ENCODE measurements at places on chromosomes 4 and X.

GRCh38 chr4:82680834-82681233 lies 117.8 kb downstream of the SCD5 start:
- no peak for DNase-seq

GRCh38 chr4:144831971-144832370 lies 186.0 kb downstream of the HHIP start:
- no peak for DNase-seq

- no peak for DNase-seq
Measured at GRCh38 chrX:14936561-14936960, 63.3 kb downstream of the MOSPD2 start.

DNA sequence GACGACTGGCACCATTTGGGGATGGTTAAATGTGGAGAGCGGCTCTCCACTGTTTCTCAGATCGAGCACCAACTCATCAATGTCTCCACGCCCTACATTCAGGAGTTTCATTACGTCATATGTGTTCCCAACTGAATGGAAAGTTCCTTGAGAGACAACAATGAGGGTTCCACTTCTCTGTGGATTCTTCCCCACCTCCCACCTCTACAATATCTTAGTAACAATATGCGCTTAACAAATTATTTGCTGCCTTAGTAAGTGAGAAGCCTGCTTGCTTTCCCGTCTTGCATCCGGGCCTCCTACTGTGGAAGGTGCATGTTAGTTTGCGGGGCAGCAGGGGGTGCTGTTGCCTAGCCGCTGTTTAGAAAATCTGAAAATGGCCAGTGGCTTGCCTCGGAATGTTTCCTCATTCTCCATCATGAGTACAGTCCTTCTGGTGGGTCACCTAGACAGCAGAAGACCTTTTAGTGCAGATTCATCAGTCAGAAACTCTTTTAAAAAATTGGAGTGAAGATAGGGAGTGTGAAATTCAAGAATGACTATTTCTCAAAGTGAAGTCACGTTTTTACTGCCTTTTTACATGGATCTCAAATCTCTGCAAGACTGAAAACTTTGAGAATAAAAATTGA lies 55.7 kb downstream of the PHOX2B start:
- peak; percentile 16 for DNase-seq

DNA sequence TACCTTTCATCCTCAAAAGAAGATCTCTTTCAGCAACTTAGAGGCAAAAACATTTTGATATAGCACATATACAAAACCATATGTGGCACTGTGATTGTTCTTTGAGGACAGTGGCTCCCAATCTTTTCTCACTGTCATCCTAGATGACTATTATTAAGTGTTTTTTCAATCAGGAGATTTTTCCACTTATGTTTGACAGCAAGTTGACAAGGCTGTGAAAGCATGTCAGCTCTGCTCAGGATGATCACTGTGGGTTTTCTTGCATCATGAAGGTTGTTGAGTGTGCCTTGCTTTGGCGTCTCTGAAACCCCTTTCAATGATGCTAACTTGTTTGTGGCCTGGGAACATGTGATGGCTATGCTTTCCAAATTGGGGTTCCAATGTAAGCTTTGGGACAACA lies 20.2 kb upstream of the NSUN7 start:
- DNase-seq, result no peak

GRCh38 chrX:19727887-19728648 lies 159.3 kb downstream of the SH3KBP1 start:
- no peak for DNase-seq

DNA sequence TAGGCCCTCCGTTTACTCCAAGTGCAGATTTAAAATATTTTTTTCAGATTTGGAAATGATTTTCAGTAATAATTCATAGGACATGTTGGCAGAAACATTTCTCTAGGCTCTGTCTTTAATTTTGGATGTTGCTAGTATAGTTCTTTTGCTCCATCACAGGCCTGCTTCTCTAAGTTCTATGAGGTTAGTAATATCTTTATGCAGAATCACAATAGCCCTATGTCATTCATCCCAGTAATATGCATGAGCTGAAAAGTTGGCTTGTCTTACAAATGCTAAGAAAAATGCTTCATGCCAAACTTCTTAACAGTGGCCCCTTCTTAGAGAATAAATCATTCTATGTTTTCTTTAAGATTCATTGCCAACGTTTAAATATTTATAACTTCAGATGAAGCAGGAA lies 148.3 kb upstream of the TLL1 start:
- DNase-seq, result no peak

All from amniotic stem cell (primary cell).